ENCODE measurements at places on chromosomes 16 and 17.
A peak's percentile ranks its signal among the peaks of the same experiment; 100 is the strongest.

- no peak overlapping the region for H3K4me3 ChIP-seq
- H3K4me1 ChIP-seq = peaks cover 12% of the 10 kb centered on the region
- H3K27me3 ChIP-seq = no peaks in the 10 kb centered on the region
- no peaks in the 10 kb centered on the region for H3K36me3 ChIP-seq
These were observed 139.4 kb upstream of the RPH3AL start for GRCh38 chr17:492022-492413.

DNA sequence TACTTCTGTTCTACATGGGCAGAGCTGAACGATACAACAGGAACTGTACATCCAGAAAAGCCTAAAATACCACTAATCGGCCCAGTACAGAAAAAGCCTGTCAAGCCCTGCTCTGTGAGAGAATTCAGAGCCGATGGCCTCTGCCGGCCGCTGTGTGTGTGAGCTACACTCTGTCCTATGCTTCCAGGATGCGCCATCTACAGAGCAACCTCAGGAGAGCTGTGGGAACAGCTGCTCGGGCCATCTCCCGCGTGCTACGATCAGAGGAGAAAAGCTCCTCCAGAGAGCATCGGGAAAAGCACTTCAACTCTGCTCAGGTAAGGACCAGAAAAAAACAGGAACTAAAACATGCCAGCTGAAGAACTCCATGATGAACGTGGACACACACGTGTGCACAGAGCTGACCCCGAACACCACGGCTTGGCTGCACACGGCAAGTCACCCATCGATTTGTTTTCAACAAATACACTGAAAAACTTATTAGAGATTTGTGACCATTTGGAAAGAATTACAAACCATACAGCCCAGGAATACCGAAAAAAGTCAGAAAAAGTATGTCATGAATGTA lies 115.9 kb downstream of the ANKRD11 start:
- H3K36me3 ChIP-seq = peaks cover 7% of the 10 kb centered on the region
- H3K27me3 ChIP-seq = no peaks in the 10 kb centered on the region
- no peak overlapping the region for H3K4me3 ChIP-seq
- peak; percentile 83 for DNase-seq

- no peak overlapping the region for H3K4me3 ChIP-seq
- H3K4me1 ChIP-seq = no peaks in the 10 kb centered on the region
- H3K27me3 ChIP-seq = no peaks in the 10 kb centered on the region
- H3K27ac ChIP-seq = no peak overlapping the region
These were observed 93.0 kb downstream of the CDYL2 start for GRCh38 chr16:80711406-80711805.

DNA sequence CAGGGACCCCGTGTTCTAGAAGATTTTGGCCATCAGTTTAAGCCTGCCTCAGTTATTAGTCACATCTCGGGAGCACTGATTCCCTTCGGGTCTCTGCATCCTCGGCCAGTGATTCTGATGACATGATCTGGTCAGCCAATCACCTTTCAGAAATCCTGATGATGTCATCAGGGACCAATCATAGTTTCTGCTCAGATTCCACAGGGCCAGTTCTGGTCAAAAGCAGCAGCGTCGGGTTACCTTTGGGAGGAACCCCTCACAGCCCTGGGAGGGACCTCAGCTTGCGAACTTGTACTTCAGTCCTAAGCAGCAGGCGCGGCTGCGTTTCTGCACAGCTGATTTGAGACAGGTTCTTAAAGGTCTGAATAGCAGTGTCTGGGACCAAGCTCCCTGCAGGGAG lies 13.9 kb downstream of the KDM8 start:
- H3K4me1 ChIP-seq = no peaks in the 10 kb centered on the region
- H3K4me3 ChIP-seq = no peak overlapping the region
- no peak overlapping the region for H3K27ac ChIP-seq
- no peaks in the 10 kb centered on the region for H3K27me3 ChIP-seq
- no peaks in the 10 kb centered on the region for H3K36me3 ChIP-seq
- DNase-seq = peak; percentile 97

- H3K4me1 ChIP-seq = no peaks in the 10 kb centered on the region
- H3K4me3 ChIP-seq = no peak overlapping the region
- H3K27me3 ChIP-seq = peaks cover 10% of the 10 kb centered on the region
- no peaks in the 10 kb centered on the region for H3K36me3 ChIP-seq
These were observed 22.7 kb upstream of the KSR1 start for GRCh38 chr17:27433521-27433920.

DNA sequence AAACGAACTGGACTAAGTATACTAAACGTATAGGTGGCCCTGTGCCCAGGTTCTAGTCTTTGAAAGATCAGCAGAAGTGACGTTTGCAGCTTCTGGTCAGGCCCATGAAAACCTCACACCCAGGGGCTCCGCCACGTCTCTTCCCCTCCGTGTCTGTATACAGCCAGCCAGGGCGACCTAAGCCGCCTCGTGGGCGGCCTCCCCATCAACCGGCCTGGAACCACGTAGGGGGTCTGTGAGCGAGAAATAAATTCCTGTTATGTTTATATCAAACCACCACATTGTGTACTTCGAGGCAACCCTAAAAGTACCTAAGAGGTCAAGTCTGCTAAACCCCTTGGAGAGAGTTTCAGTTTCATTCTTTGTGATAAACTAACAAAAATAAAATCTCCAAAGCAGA lies 6.8 kb downstream of the TK1 start:
- no peaks in the 10 kb centered on the region for H3K4me1 ChIP-seq
- peaks cover 12% of the 10 kb centered on the region for H3K36me3 ChIP-seq
- H3K27ac ChIP-seq = no peak overlapping the region
- DNase-seq = peak; percentile 17

DNA sequence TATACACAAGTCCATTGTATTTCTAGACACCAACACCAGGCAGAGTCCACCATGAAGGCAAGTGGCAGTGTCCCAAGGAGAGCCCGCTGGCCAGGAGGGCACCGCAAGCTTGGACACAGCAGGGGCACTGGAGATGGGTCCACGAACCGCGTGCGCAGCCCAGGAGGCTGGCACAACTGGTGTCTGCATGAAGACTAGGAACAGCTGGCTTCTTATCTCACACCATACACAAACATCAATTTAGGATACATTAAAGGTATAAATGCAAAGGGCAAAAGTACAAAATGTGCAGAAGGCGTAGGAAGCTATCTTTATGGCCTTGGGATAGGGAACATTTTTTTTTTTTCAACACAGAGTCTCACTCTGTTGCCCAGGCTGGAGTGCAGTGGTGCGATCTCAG lies 52.4 kb downstream of the ANKRD11 start:
- peaks cover 19% of the 10 kb centered on the region for H3K4me1 ChIP-seq
- no peak overlapping the region for H3K4me3 ChIP-seq
- DNase-seq = no peak
- H3K27ac ChIP-seq = no peak overlapping the region
- peaks cover 3% of the 10 kb centered on the region for H3K36me3 ChIP-seq
- H3K27me3 ChIP-seq = no peaks in the 10 kb centered on the region

DNA sequence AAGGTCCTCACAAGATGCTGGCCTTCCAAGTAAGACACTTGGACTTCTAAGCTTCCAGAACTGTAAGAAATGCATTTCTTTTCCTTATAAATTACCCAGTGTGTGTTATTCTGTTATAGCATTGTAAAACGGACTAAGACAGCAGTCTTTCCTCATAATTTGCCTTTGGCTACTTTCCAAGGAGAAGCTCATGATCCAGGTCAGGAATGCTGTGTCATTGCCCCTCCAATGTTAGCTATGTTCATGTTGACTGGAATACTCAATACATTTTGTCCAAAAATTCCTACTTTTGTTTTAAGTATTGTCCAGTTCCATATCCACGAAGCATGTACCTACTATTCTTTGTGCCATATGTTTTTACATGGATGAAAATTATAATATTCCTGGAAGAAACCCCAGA lies 234.6 kb downstream of the HS3ST3A1 start:
- H3K4me3 ChIP-seq = no peak overlapping the region
- H3K4me1 ChIP-seq = peaks cover 34% of the 10 kb centered on the region
- no peaks in the 10 kb centered on the region for H3K27me3 ChIP-seq
- no peak overlapping the region for H3K27ac ChIP-seq

- H3K27me3 ChIP-seq = no peaks in the 10 kb centered on the region
- no peaks in the 10 kb centered on the region for H3K36me3 ChIP-seq
- H3K4me1 ChIP-seq = no peaks in the 10 kb centered on the region
These were observed 307.5 kb upstream of the SALL1 start for GRCh38 chr16:51458356-51459140.

DNA sequence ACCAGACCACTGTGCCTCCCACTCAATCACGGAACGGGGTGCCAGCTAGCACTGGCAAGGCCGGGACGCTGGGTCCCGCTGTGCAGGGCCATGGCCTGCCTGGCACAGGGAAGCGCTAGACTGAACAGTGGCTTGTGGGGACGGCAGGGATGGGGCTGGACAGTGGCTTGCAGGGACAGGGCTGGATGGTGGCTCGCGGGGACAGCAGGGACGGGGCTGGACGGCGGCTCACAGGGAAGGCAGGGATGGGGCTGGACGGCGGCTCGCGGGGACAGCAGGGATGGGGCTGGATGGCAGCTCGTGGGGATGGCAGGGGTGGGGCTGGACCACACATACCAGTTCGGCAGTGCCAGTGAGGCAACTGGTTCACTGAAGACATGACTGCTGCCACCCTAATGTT lies 32.6 kb downstream of the LMF1 start:
- no peaks in the 10 kb centered on the region for H3K36me3 ChIP-seq
- H3K4me3 ChIP-seq = no peak overlapping the region
- no peak overlapping the region for H3K27ac ChIP-seq
- no peaks in the 10 kb centered on the region for H3K4me1 ChIP-seq
- DNase-seq = peak; percentile 25

GRCh38 chr16:78289373-78289772 lies 189.9 kb downstream of the WWOX start:
- no peaks in the 10 kb centered on the region for H3K4me1 ChIP-seq
- H3K27me3 ChIP-seq = no peaks in the 10 kb centered on the region
- no peak overlapping the region for H3K4me3 ChIP-seq
- H3K27ac ChIP-seq = no peak overlapping the region
- DNase-seq = no peak

DNA sequence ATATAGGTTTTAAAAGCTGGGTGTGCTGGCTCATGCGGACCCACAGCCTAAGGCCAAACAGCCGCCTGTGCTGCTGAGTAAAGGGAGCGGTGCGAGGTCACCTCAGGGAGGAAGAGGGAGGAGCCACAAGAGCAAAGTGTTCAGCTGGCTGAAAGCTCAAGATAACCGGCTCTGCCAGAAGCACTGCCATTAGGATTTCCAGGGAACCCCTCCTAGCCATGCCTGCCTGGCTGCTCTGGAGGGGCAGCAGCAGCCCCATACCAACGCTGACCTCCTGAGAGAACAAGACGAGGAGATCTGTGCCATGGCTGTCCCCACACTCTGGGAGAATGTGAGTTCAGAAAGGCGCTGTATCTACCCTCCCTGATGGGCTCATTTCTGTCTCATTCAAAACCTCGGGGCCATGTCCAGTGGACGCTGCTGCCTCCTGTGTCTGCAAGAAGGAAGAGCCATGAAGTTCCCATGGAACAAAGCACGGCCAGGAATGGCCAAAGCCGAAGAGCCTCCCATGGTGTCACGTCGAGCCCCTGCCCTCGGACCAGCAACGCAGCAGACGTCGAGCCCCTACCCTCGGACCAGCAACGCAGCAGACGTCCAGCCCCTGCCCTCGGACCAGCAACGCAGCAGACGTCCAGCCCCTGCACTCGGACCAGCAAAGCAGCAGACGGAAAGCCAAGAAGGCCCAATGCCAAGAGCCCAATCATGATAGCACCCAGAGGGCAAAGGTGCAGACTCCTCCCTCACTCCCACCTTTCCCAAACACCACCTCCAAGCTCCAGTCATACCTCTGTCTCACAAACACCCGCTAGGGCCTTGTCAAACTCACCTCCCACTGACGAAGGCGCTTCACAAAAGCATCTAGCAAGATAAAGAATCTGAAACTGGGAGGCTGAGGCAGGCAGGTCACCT lies 107.0 kb downstream of the ANKRD11 start:
- DNase-seq = no peak
- no peak overlapping the region for H3K27ac ChIP-seq

DNA sequence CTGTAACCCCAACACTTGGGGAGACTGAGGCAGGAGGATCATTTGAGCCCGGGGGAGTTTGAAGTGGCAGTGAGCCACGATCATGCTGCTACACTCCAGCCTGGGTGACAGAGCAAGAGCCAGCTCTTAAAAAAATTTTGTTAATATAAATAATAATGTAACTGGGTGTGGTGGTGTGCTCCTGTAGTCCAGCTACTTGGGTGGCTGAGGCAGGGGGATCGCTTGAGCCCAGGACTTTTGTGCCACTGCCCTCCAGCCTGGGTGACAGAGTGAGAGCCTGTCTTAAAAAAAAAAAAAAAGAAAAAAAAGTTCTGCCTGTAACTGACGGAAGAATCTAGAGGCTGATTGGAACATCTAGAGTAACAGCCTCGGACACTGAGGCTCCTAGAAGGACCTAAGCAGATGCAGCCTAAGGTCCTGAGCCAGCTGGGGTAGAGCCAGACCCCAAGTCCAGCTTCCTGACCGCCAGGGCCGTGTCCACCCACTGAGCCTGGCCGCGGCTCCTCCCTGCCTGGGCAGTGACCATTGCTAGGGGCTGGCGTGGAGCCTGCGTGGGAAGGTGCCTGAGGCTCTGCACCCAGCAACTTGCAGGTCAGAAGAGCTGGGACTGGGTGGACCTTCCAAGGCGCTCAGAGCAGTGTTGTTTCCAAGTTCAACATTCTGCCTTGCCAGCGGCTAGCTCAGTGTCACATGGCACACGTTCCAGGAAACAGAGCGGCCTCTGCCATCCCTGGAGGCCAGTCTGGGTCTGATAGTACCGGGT lies 209.4 kb upstream of the CIBAR2 start:
- H3K4me1 ChIP-seq = peaks cover 31% of the 10 kb centered on the region
- no peaks in the 10 kb centered on the region for H3K36me3 ChIP-seq
- peak overlapping the region; percentile 59 for H3K27ac ChIP-seq
- H3K4me3 ChIP-seq = no peak overlapping the region

GRCh38 chr16:52090080-52090479 lies 456.9 kb downstream of the TOX3 start:
- no peaks in the 10 kb centered on the region for H3K36me3 ChIP-seq
- H3K4me3 ChIP-seq = no peak overlapping the region
- no peak for DNase-seq
- no peaks in the 10 kb centered on the region for H3K4me1 ChIP-seq
- no peaks in the 10 kb centered on the region for H3K27me3 ChIP-seq
- H3K27ac ChIP-seq = no peak overlapping the region

GRCh38 chr16:54928016-54928356 lies 2.7 kb upstream of the IRX5 start:
- peaks cover 2% of the 10 kb centered on the region for H3K36me3 ChIP-seq
- peak; percentile 72 for DNase-seq
- H3K4me1 ChIP-seq = peaks cover 30% of the 10 kb centered on the region
- peak overlapping the region; percentile 41 for H3K27ac ChIP-seq
- peak overlapping the region; percentile 93 for H3K4me3 ChIP-seq

DNA sequence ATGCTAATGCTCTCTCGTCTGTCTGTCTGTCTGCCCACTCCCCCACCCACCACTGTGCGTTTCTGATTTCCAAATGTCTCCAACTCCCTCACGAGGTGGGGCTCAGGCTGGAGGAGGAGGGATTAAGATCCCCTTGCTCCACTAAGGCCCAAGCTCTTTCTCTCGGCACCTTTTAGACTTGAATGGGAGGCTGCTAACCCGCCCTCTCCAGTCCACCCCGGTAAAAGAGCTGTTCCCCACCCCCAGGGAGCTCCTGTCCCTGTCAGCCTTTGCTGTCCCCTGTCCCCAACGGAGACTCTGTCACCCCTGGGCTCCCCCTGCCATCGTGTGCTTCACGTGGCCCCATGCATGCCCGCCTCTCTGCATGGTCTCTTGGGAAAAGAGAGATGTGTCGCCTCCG lies 68.5 kb upstream of the PLCG2 start:
- no peak for DNase-seq
- H3K27me3 ChIP-seq = no peaks in the 10 kb centered on the region
- H3K4me1 ChIP-seq = peaks cover 12% of the 10 kb centered on the region
- no peak overlapping the region for H3K27ac ChIP-seq

Data from osteoblast (primary cell).